Kidney epithelial cell (primary cell): ENCODE measurements at places on chromosomes 11 and 22.

- DNase-seq: no peak
These were observed 18.5 kb upstream of the PHLDA2 start for GRCh38 chr11:2947744-2948143.

DNA sequence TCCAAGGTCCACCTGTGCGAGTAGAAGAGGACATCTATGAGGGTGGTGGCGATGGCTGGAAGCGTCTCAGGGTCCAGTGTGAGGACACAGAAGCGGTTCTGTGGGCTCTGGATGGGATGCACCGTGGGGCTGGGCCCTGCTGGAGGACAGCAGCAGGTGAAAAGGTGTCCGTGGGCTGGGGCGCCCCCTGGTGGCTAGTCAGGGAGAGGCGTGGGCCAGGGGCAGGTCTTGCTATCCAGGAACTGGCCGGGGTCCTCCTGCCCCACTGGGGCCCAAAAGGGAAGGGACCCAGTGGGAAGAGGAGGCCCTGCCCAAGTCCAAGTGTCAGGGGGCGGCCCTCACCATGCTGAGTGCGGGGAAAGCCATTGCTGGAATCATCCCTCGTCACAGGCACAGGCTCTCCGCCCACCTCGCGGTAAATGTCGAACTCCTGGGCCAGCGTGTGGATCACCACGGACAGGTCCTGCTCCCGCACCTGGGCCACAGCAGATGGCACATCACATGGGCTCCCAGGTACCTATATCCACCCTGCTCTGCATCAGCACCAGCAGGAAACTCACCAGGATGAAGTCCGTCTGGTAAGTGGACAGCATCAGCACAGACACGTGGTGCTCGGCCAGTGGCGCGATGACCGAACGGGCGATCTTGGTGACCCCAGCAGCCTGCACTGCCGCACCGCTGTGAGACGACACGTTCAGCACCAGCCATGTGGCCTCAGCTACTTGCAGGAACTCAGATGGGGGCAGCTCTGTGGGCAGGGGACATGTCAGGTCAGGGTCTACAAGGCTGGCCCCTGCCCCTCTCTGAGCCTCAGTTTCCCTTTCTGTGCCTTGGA, 2.3 kb downstream of the CASTOR1 start:
- DNase-seq: no peak

DNA sequence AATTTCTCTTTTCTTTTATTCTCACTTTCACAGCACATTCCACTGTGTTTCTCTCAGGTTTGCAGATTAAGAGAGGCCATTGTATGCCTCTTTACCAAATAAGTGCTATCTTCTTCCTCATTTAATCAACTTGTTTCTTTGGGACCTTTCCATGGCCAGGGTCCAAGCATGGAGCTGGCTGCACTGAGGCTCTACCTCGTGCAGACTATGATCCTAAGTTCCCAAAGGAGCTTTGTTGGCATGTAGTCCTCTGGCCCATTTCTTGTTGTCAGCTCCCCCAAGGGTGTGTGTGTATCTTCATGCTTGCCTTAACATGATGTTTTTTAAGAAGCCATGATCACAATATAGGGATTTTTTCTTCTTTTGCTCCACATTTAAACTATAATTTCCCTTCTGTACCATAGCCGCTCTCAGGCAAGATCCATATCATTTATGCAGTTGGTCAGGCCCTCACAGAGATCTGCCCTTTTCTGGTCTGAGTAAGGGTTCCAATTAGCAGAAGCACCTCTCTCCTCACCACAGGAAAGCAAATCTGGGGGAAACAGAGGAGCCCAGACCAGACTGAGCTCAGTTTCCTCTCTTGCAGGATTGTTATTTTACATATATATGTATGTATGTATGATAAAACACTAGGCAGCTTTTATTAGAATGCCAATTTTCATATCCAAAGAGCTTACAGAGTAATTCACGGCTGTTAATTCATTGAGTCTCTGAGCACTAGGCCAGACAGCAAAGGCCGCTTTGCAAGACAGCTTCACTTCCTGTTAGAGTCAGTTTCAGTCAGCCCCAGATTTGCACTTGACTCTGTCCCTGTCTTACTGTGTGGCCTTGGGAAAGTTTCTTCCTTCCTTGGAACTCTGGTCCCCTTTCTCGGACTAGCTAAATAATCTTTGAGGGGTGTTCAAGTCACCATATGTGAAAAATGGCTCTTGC, 34.3 kb downstream of the CYB5R2 start:
- no peak for DNase-seq

GRCh38 chr11:70427436-70427835, 29.1 kb downstream of the CTTN start:
- DNase-seq: no peak

DNA sequence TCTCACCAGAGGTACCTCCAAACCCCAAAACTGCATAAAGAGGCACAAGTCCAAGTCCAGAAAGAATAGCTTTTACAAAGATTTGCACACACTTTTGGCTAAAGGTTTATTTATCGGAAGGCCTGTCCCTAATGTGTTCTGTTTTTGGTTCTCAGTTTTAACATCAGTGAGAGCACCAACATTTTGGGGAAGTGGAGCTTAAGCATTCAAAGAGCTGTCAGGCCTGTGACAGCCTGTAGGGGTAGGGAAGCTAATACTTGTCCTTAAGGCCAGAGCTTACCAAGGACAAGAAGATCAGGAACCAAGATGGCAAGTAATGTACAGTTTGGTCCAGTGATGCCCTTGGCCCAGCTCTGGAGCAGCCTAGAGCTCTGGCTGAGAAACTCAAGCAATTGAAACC, 38.9 kb upstream of the SCUBE2 start:
- DNase-seq: no peak

GRCh38 chr22:49994361-49995040, 18.1 kb downstream of the IL17REL start:
- no peak for DNase-seq

DNA sequence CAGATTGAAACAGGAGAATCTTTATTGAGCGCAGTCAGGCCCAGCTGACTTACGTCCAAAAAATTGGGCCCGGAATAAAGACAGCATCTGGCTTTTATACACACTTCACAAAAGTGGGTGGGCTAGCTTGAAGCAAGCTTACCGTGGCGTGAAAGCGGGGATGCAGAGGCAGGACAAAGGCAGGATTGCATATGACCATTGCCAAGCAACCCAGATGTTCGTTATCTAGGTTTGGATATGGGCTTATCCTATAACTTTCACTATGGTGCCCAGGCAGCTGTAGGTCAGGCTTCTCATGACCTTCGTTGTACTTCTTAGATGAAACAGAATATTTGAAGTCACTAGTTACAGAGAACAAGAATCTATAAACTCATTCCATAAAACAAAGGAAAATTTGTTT, 1575.6 kb upstream of the RAG2 start:
- no peak for DNase-seq

- no peak for DNase-seq
These were observed 679 bp downstream of the SPCS2 start for GRCh38 chr11:74949753-74950137.

DNA sequence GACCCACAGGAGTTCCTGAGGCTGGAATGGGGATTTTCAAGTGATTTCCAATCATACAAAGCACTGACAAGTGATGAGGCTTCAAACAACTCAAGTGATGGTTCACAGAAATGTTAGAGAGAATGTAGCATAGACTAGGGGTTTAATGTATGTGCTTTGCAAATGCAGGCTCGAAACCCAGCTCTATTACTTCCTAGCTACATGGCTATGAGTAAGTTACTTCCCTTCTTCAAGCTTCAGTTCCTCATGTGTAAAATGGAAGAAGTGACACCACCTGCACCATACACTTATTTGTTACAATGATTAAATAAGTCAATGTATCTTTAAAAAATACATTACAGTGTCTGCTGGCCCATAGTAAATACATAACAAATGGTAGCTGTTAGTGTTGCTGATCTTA, 139.8 kb downstream of the CCDC81 start:
- DNase-seq: no peak

DNA sequence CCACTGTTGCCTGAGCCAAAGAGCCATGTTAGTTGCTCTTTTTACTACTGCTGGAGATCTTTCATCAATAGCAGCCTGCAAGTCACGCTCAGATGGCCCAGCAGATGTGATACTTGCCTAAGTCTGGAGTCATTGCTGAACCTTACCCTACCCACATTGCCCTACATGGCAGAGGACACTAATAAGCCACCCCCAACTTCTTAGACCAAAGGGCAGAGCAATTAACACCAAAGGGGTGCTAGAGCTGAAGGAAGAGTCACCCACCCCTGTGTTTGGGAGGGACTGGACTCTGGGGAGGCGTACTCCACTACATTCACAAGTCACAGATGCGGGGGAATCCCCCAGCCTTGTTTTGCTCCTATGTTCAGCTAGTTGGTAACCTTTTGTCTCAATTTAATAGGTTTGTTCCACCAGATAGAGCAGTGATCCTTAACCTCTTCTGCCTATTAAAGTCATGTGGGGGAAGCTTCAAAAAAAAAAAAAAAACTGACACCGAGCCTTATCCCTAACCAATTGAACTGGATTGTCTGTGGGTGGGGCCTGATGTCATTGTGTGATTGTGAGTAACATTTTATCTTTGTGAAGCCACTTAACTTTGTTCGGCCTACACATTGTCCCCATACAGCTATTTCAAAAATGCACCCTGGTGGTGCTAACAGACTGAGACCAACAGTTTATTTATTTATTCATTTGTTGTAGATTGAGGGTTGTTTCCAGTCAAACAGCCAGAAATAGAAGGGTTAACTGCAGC, 13.1 kb downstream of the ADM start:
- no peak for DNase-seq

- DNase-seq: no peak
These were observed 51.0 kb upstream of the IGLL5 start for GRCh38 chr22:22836635-22837034.

DNA sequence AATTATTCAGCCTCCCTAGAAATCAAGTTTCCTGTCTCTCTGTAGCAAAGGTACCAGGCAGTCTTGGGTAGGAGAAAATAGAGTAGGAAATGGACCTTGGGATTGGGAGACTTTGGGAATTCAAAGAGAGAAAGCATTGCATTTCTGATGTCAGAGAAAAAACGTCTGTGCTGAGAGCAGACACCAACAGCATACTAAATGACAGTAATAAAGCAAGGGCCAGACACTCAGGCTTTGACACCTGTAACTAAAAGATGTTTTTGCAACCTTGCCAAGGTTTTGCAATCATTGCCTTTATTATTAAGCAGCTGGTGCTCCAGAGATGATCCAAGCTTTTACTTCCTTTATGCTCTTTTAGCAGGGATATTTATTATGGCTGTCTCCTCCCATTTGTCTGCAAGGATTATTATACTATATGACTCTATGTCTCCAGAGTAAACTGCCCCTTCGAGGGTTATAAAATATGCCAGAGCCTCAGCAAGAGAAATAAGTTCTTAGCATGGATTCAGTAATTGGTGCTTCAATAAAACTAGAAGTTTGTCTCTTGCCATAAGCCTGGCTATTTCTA, 85.2 kb upstream of the GRAMD1B start:
- DNase-seq: no peak

DNA sequence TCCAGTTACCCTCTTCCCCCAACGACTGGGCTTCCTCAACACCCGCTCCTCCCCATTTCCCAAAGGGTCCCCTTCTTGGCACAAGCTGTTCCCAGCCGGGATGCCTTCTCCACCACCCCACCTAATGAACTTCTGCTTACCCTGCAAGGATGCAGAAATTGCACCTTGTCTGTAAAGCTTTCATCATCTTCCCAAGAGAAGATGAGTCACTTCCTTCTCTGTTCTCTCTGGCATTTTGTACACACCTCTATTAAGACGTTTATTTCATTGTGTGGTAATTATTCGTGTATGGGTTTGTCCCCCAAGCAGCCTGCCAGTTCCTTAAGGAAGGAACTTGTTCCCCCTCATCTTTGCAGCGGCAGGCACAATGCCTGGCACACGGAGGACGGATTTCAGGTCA, 351.1 kb downstream of the CADM1 start:
- DNase-seq: peak; percentile 14

DNA sequence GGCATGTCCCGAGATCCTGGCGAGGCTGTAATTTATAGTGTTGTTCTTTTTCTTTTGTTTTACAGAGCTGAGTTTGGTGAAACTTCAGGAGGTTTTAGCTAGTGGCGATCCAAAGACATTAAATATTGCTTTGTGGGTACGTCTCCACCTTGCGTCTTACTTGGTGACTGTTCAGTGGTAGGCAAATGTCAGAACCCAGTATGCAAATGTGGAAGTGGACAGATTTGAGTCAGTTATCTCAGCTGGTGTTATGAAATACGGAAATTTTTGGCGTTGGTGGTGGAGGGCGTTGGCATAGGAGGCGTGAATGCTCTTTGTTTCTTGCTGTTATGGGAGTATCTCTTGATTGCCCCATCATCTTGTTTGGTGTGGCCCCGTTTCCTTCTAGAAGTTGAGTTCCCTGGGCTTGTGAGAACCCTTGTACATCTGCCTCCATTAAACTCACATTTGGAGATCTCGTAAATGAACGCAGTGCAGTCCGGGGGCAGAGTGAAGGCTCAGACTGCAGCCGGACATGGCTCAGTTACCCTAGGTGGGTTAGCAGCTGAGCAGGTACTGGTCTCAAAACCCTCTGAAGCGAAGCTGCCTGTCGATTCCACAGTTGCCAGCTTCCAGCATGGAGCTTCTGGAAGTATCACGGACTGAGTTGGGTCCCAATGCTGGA, 39.9 kb downstream of the PTPRJ start:
- no peak for DNase-seq

GRCh38 chr11:97290464-97291041, 900.7 kb downstream of the JRKL start:
- DNase-seq: peak; percentile 28

DNA sequence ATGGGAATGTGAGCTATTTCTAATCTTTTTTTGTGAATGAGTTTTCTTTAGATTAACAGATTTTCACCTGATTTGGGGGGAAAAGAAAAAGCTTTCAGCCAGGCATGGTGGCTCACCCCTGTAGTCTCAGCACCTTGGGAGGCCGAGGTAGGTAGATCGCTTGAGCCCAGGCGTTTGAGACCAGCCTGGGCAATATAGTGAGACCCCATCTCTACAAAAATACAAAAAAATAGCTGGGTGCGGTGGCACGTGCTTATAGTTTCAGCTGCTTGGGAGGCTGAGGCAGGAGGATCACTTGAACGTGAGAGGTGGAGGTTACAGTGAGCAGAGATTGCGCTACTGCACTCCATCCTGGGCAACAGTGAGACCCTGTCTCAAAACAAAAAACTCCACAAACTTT, 92.2 kb downstream of the HSD17B12 start:
- DNase-seq: no peak

DNA sequence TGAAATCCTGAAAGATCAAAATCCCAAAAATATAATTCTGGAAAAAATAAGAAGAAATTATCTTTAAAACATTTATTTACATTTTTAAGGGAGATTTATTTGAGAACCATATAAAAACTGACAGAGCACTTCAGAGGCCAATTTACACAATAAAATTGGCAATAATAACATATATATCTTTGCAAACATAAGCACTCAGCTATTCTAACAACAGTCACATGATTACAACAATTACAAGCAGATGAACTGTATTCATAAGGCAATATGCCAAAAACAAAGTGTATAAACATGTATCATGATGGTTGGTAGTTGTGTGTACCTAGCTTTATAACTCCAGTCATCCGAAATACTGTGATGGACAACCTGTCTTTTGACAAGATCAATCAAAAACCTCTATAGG, 17.7 kb upstream of the RASSF10 start:
- DNase-seq: no peak
